RPMI7951 (cell line): ENCODE measurements at places on chromosomes 5 and 9. TPM values are rescaled to one million over a fixed set of nuclear protein-coding genes. Genes with fewer than 3 reads are reported as not detected.

The SNX24 gene
- 25.4 and 34.7 TPM in 2 replicates for total RNA-seq

GRCh38 chr9:84153885-84154284 lies 173.3 kb downstream of the RMI1 start:
- no peak for DNase-seq

DNA sequence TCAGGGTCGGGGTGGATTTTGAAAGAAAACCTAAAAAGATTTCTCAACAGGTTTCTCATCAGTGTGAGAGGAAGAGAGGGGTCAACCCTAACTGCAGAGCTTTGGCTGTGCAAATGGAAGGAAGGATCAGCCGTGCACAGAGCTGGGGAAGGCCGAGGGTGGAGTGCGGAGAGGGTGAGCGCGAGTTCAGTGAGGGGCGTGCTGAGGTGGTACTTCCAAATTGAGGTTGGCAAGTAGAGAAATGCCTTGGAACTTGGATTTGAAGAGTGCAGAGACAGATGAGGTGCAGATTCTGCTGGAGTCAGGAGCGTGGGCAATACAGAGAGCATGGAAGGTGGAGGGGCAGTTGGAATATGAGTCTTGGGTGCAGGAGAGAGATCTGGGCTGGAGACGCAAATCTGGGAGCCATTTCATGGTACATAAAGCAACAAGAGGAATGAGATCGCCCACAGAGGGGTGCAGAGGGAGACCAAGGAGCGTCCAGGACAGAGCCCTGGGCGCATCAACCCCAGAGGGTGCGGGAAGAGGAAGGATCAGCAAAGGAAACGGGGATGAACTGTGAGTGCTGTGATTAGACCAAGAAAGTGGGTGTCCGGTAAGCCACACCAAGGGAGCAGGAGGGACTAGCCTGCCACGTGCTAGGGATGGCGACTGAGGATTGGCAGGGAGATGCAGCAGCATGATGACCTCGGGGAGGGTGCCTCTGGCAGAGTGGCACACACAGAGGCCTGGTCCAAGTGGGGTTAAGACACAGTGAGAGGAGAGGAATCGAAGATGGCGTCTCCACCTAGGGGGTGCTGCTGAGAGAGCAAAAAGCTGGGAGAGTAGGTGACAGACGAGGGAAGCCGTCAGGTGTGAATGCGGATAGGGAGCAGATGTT lies 105.8 kb downstream of the ADAMTS2 start:
- no peak for DNase-seq

DNA sequence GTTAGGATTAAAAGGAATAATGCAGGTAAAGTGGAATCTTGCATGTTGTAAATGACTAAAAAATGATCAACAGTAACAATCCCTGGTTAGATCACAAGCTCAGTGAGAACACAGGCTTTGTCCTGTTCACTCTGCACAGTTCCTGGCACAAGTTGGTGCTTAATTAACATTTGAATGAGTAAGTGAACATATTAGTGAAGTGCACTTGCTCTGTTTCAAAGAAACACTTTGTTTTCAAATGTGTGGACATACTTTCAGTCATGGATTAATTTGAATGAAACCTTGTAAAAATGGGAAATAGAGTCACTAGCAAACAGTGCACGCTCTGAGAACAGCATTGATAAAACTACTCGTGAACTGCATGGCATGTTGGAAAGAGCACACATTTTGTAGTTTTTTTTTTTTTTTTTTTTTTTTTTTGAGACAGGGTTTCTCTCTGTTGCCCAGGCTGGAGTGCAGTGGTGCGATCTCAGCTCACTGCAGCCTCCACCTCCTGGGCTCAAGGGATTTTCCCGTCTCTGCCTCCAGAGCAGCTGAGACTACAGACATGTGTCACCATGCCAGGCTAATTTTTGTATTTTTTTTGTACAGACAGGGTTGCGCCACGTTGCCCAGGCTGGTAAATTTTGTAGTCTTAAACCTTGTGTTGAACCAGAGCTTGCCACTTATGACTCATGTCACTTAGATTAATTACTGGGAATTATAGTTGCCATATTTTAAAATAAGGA lies 159.9 kb downstream of the LURAP1L start:
- peak; percentile 7 for DNase-seq

GRCh38 chr5:12460493-12461261 lies 556.4 kb upstream of the CTNND2 start:
- DNase-seq, result no peak

The ANKRD18A gene
- not detected in 2 replicates for total RNA-seq

DNA sequence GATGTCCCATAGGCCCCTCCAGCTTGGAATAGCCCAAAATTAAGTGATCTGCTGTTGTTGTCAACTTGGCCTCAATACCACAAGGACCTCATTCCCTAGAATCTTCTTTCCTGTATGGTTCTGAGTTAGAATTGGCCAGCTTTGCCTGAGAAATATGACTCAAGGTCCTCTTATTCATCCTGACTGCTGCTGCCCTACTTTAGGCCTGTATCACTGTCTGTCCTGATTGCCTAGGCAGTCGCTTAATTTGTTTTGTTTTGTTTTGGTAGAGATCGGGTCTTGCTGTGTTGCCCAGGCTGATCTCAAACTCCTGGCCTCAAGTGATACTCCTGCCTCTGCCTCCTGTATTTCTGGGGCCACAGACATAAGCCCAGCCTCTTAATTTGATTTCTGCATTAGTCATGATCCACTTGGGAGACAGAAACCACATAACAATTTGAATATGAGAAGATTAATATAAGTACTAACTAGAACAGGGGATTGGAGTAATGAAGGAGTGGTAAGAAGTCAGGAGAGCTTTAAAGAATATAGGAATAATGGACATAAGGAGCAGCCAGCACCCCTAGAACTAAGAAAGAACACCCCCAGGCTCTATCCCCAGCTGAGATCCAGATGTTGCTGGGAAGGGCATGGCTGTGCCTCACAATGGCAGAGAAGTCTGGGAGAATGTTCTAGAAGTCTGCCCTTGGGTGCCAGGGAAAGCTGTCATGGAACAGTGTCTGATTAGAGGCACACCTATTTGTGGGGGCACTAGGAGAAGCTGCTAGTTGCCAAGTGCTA lies 4.6 kb downstream of the TEX53 start:
- DNase-seq, result peak; percentile 32

GRCh38 chr5:37830348-37830747 lies 9.5 kb downstream of the GDNF start:
- DNase-seq, result no peak

The EQTN gene
- total RNA-seq, result not detected in 2 replicates

DNA sequence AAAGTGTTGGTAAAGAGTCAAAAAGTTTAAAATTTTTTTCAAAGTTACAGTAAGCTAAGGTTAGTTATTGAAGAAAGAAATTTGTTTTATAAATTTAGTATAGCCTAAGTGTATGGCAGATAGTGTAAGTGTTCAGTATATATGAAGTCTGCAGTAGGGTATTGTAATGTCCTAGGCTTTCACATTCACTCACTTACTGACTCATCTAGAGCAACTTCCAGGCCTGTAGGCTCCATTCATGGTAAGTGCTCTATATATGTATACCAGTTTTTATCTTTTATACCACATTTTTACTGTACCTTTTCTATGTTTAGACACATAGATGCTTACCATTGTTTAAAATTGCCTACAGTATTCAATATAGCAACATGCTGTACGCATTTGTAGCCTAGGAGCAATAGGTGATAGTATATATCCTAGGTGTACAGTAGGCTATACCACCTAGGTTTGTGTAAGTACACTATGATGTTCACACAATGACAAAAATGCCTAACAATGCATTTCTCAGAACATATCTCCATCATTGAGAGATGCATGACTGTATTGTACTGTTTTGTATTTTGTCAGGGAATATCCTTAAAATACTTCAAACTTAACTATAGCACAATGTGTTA lies 38.5 kb downstream of the CYSTM1 start:
- no peak for DNase-seq

- DNase-seq, result no peak
Observed at GRCh38 chr5:163813900-163814299, 308.5 kb downstream of the MAT2B start.

DNA sequence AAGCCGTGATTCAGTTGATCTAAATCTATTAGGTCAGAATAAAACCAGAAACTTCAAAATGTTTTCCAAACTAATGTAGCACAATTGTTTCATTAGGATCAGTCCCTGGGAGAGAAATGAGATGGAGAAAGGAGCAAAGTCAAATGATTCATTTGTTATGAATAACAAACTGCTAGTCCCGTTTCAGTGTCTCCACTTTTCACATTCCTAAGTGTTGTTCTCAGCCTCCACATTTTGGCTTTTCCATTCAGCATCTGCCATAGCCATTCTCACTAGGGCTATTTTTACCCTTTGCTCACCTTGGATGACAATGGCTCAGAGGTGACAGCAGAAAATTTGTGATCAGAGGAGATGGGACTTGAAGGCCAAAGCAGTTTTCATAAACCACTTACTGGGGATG lies 314.1 kb upstream of the KIF2A start:
- no peak for DNase-seq

DNA sequence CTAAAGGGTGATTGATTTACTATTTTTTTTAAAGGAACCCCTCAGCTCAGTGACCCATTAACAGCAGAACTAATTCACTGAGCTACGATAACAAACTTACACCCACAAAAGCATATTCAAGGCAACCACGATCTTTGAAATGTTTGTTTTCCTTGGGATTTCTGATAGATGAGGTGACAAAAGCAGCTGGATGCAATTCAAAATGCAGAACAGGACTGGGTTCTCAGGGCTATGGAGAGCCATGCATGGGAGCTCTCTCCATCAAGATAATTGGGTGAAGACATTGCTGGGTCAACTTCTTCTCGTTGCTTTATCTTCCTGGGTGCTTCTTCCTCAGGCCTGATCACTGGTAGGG lies 60.1 kb downstream of the PAPPA start:
- no peak for DNase-seq

DNA sequence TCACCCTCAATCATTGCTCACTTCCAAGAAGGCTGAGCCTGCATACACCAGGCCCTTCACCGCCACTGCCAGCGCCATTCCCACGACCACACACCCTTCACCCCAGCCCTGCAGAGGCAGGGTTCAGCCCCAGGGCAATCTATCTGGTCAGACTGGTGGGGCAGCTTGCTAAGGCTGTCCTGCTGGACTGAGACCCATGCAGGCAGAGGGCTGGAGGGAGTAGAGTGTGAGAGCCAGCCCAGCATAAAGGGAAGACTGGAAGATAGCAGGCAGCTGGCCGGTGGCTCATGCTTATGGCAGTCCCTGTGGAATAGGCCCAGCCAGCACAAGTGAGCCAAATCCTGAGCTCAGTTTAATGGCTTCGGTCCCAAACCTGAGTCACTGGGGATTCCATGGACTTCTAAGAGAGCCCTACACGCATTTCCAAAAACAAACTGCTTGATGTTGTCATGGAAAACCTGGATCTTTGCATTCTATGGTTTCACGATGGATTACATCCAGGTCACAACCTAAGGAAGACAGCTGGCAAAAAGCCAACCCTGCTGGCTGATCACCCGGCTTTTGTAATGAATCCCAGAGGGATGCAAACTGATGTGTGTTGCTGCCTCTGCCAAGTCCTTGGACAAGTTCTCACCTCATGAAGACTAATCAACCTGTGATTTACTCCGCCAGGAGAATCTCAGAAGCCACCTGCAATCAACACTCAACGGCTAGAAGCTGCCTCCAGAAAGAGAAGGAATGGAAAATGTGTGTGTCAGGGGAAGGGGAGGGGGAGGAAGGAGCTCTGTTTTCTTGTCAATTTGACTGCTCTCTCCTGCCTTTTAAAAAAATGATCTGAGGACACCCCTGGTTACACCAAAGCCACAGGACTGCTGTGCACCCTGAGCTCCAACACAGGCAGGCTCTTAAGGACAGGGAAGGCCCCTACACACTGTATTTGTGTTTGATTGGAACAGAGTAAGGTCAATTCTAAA lies 143.6 kb downstream of the LHFPL2 start:
- DNase-seq, result peak; percentile 100

GRCh38 chr5:160956051-160956450 lies 104.0 kb upstream of the ATP10B start:
- no peak for DNase-seq

DNA sequence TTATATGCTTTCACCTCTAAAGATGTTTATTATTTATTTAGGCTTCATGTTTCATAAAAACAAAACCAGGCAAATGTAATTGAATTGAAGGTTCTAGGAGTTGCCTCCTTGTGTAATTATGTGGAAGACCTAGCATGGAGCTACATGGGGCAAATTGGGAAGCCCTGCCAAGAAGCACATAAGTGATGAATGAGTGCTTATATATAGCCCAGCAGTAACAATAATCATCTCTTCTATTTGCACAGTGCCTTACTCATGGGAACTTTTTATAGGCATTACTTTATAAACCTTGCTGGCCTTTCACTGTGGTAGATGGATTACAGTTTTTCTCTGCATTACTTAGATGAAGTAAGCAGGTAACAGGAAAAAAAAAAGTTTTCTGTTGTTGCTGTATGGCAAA lies 40.0 kb upstream of the GRAMD2B start:
- peak; percentile 31 for DNase-seq

DNA sequence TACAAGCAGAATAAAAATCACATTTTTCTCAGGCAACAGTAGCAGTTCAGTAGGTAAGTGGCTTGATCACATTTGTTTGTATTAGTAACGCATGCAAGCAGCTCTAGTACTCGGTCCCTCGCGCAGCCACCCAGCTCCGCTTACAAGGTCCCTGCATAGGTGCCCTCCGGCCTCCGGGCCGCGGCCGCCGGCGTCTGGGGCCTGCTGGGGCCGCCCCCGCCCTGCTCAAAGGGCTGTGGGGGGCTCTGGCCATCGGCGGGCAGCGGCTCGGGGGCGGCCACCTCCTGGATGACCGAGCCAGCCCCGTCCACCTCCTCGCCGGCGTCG lies 50.2 kb upstream of the UBAC1 start:
- DNase-seq, result no peak

GRCh38 chr9:107172979-107173347 lies 110.1 kb upstream of the RAD23B start:
- no peak for DNase-seq

The GLDC gene
- 2.0 and 2.4 TPM in 2 replicates for total RNA-seq

The RNF208 gene
- not detected in 2 replicates for total RNA-seq

DNA sequence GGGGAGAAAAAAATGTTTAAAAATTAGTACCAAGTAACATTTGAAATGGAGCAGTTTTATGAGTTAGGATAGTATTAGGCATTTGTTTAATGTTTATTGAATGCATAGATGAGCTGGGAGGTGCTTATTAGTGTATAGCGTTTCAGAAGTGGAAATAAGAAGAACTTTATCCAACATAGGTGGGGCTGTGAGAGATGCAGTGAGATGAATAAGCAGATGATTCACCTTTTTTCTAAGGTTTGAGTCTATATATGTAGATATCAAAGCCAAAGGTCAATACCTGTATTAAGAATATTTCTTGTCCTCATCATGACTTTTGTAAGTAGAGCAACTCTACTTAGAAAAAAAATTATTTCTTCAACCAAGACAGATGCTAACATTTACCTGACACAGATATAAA lies 54.6 kb upstream of the POU4F3 start:
- no peak for DNase-seq

- DNase-seq, result no peak
Observed at GRCh38 chr9:14071484-14071883, 242.5 kb downstream of the NFIB start.

DNA sequence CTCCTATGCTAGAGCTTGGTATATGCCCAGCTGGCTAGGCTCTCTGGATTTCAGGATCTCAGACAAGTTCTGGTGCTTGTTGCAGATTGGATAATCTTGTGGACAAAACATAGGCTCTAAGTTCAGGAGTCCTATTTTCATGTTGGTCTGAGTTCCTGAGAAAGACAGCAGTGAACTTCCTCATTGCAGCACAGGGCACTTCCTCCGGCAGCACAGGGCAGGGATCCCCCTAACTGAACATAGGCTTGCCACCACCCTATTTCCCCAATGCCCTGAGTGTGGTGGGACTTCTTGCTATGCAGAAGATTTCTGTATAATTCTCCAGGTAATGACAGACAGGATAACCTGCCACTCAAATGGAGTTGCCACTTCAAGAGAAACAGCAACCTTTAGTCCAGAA lies 220.1 kb downstream of the PIK3R1 start:
- DNase-seq, result no peak

GRCh38 chr9:121826711-121827110 lies 175.3 kb downstream of the DAB2IP start:
- no peak for DNase-seq

The AQP7 gene
- not detected in 2 replicates for total RNA-seq
